Thoracic aorta endothelial cell (primary cell): ENCODE measurements at places on chromosomes 16 and 17. TPM values are rescaled to one million over a fixed set of nuclear protein-coding genes. Genes with fewer than 3 reads are reported as not detected.

The CHD9NB gene
- total RNA-seq: 1.4 and 1.5 TPM in 2 replicates

The TP53TG3 gene
- total RNA-seq: not detected in 2 replicates

The NUPR1 gene
- 0.65 and 1.3 TPM in 2 replicates for total RNA-seq

The OVCA2 gene
- total RNA-seq: 58.8 and 74.5 TPM in 2 replicates

The MILR1 gene
- total RNA-seq: 7.4 and 40.3 TPM in 2 replicates

The FOXJ1 gene
- total RNA-seq: not detected in 2 replicates

The TMEM231 gene
- 11.3 and 11.7 TPM in 2 replicates for total RNA-seq

The FBXO39 gene
- total RNA-seq: 0.93 and 2.9 TPM in 2 replicates

The ELMO3 gene
- 0.79 and 0.93 TPM in 2 replicates for total RNA-seq

The CDH3 gene
- not detected in 2 replicates for total RNA-seq

The TBC1D3K gene
- total RNA-seq: not detected in 2 replicates

The C16orf92 gene
- not detected in 2 replicates for total RNA-seq

The MYO15A gene
- total RNA-seq: 0.22 and 0.27 TPM in 2 replicates

The CACNG5 gene
- not detected in 2 replicates for total RNA-seq

The USP32 gene
- 60.8 and 82.4 TPM in 2 replicates for total RNA-seq

The SPNS1 gene
- 29.9 and 35.1 TPM in 2 replicates for total RNA-seq

The ATP2C2 gene
- not detected in 2 replicates for total RNA-seq

The NHLRC4 gene
- total RNA-seq: 0.86 and 1.1 TPM in 2 replicates

The MPO gene
- not detected in 2 replicates for total RNA-seq

The KRTAP3-2 gene
- total RNA-seq: not detected in 2 replicates

The OR4D1 gene
- not detected in 2 replicates for total RNA-seq

The CRYBA1 gene
- not detected in 2 replicates for total RNA-seq

The IGSF6 gene
- not detected in 2 replicates for total RNA-seq

The HS3ST3B1 gene
- 0.13 and 0.29 TPM in 2 replicates for total RNA-seq

The RASD1 gene
- 8.8 and 11.8 TPM in 2 replicates for total RNA-seq

The FDXR gene
- total RNA-seq: 39.8 and 42.3 TPM in 2 replicates

The KCNJ2 gene
- total RNA-seq: 20.5 and 25.0 TPM in 2 replicates

The NPB gene
- total RNA-seq: 0.13 and 0.22 TPM in 2 replicates

The GRAP gene
- 15.5 and 20.1 TPM in 2 replicates for total RNA-seq

The SLC52A1 gene
- 0.07 TPM in 1 of 2 replicates, not detected in the other for total RNA-seq

The C1QL1 gene
- 0.13 TPM in 1 of 2 replicates, not detected in the other for total RNA-seq

The OTOP3 gene
- total RNA-seq: not detected in 2 replicates

The KRT24 gene
- total RNA-seq: not detected in 2 replicates

The PLA2G10 gene
- total RNA-seq: not detected in 2 replicates

The NLRC3 gene
- 1.9 and 2.7 TPM in 2 replicates for total RNA-seq

The PRAC2 gene
- not detected in 2 replicates for total RNA-seq

The RPS15A gene
- total RNA-seq: 943 and 1,460 TPM in 2 replicates
